ENCODE measurements at places on chromosomes 1 and 21.

- DNase-seq: no peak
Measured at GRCh38 chr1:212463565-212464285, 31.0 kb downstream of the NENF start.

DNA sequence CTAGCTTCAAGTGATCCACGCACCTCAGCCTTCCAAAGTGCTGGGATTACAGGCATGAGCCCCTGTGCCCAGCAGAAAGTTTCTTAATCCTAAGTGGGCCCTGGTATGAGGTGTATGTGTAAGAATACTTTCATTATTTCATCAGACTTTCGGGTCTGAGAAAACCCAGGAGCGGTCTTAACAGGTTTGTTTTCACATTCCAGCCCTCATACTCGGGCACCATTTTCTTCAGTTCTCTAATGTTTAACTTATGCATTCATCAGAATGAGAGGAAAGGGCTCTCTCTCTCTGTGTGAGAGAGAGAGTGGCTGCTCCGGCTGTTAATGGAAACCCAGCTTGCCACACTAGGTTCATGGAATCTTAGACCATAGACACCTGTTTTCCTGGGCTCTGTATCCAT lies 4.2 kb upstream of the PADI1 start:
- DNase-seq: no peak

- DNase-seq: no peak
Measured at GRCh38 chr1:54350360-54350759, 55.8 kb downstream of the SSBP3 start.

DNA sequence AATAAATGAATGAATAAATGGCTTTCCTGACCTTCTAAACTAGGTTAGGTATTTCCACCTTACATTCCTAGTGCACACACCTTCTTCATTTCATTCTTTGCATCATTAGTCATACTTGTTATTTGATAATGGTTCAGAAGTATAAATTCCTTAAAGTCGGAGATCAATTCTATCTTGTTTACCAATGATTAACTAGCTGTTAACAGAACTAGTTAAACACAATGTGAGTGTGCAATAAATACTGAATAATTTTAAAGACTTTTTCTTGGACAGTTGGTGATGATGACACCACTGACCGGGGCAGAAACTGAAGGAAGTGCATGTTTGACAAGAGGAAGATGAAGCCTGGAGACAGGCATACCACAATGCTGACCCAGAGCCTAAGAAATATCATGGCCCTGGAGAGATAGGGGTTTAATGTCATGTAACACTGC lies 207.1 kb upstream of the DEPDC1 start:
- no peak for DNase-seq

- DNase-seq: no peak
Measured at GRCh38 chr1:230002164-230002803, 64.8 kb upstream of the GALNT2 start.

All from activated CD4-positive, alpha-beta T cell treated with anti-CD3 and anti-CD28 coated beads, Interleukin-2, amount 50 U/mL, for 48 hours (primary cell).